ENCODE measurements at places on chromosomes 7 and 10.

- no peak for DNase-seq
These were observed 82.6 kb upstream of the ABCB5 start for GRCh38 chr7:20532890-20533289.

DNA sequence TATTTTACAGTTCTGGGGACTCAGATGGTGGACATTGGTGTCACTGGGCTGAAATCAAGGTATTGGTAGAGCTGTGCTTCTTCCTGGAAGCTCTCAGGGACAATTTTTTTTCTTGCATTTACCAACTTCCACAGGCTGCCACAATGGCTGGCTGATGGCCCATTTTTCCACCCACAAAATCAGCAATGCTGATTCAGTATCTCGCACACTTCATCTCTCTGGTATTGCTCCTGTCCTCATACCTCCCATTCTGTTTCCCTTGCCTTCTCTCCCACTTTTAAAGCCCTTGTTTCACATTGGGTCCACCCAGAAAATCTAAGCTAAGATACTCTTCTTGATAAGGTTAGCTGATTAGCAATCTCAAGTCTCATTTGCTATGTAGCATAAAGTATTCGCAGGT lies 530.9 kb upstream of the POM121L12 start:
- DNase-seq = no peak

GRCh38 chr7:2934211-2934731 lies 90.2 kb upstream of the GNA12 start:
- no peak for DNase-seq

DNA sequence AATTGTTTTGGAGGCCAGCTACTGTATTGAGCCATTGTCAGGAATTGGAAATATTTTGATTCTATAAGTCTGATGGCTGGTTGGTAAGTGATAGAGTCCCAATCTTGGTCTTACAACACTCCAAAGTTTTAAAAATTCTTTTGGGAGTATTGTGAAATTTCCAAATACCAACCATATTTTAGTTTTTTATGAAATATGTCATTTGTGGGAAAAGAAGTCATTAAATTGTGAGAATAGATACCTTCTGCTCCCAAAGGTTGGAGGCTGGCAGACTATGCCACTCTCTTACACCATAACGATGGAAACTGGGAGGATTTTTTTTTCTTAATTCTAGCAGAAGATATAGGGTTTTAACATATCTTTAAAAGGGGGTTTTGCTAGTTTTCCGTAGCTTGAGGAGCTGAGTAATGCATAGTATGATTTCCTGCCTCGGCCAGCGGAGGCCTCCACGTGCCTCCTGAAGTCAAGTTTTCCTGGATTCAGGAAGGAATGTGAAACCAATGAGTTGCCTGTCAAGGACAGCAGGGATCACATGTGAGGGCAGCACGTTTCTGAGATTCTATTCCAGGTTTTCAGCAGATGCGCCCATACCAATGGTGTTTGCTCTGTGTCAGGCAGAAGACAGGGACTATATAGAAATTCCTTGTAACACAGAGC lies 92.2 kb upstream of the LAMB4 start:
- DNase-seq = no peak

- DNase-seq = no peak
These were observed 6.1 kb downstream of the PKD1L1 start for GRCh38 chr7:47942132-47942531.

GRCh38 chr7:24728503-24729364 lies 28.5 kb downstream of the GSDME start:
- DNase-seq = no peak

GRCh38 chr7:29328045-29328444 lies 133.5 kb downstream of the CHN2 start:
- no peak for DNase-seq

DNA sequence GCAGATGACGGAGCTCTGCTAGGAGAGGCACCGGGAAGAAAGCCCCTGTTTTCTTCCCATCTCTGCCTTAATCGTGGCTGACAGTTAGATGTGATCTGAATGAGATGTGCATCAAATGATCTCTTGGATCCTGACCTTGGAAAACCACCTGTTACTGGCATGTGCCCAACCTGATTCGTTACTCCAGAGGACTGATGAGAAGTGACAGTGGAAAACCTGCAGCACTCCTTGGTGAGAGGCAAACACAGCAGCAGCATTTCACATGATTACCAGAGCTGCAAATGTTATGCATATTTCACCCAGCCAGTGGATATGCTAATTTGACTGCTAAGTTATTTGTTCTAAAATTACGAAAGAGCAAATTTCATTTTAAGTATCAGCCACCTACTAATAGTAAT lies 95.3 kb downstream of the PTPRN2 start:
- DNase-seq = no peak

- peak; percentile 3 for DNase-seq
These were observed 20.5 kb upstream of the PITRM1 start for GRCh38 chr10:3192856-3193635.

DNA sequence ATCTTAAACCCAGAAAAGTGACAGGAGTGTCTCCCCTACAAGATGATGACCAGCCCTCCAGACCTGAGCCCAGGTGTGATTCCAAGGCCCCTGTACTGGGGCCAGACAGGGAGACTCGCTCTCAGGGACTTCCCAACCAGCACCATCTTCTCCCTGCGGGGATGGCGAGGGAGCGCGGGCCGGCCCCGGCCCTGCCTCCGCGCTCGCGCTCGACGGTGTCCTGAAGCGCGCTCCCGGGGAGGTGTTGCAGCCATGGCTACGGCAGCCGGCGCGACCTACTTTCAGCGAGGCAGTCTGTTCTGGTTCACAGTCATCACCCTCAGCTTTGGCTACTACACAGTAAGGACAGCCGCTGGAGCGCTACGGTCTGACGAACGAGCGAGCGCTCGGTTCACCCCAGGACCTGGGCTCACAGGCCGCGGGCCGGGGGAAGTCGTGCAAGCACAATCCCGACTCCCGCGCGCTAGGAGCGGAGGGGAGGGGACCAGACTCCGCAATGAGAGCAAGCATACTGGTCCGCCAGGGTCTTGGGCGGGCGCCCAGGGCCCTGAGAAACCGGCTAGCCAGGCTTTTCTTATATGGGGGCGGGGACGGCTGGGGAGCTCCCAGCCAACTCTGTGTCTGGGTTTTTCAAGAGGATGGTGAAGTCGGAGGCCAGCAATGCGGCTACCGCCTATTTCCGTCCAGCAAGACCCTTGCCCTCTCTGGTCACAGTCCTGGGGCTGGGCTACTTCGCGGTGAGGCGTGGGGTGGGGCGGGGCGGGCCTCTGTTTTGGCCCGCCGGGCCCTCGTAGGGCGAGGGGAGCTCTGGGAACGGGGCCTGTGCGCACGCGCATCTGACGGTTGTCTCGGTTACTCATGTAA lies at the start of gene TMEM254:
TMEM254 (plus strand) TSS at position 218 of the 864 bp plus-strand sequence; CDS start at position 253, 35 bp downstream.
- peak; percentile 38 for DNase-seq

DNA sequence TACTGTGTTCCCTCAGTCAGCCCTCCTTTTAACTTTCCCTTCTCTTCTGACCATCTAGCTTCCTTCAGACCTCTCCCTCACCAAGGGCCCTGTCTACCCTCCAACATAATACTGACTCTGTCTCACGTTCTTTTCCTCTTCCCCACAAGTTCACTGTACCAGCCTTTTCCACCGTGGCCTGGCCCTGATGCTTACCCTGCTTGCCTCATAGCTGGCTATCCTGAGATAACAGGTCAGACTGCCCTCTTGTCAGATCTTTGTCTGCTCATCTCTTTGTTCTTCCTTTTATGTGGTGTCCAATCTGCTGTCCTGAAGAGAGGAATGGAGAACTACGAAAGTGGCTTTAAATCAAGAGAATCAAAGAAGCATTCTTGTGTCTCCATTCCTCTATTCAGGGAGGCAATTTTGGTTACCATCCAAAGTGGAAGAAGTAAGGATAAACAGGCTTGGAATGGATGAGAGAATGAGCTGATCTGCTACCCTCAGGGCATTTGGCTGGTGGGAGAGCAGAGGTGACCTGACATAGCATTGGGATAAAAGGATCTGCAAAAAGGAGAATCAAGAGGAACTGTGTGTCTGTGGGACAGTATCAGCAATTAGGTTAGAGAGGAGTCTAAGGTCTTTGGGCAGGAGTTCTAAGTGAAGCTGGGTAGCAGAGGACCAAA lies 8.1 kb downstream of the BTAF1 start:
- DNase-seq = no peak

Measured in HS-27A (cell line).